ENCODE measurements at places on chromosomes 2 and 18. TPM values are rescaled to one million over a fixed set of nuclear protein-coding genes. Genes with fewer than 3 reads are reported as not detected.
A peak's percentile ranks its signal among the peaks of the same experiment; 100 is the strongest.

- H3K27me3 ChIP-seq: no peaks in the 10 kb centered on the region
- no peak overlapping the region for H3K27ac ChIP-seq
- H3K4me1 ChIP-seq: peaks cover 6% of the 10 kb centered on the region
- H3K36me3 ChIP-seq: peaks cover 7% of the 10 kb centered on the region
- H3K4me3 ChIP-seq: no peak overlapping the region
Measured at GRCh38 chr2:32960647-32961403, 14.1 kb downstream of the LTBP1 start.

- no peak overlapping the region for H3K4me3 ChIP-seq
- no peak overlapping the region for H3K27ac ChIP-seq
- DNase-seq: no peak
- H3K4me1 ChIP-seq: peaks cover 4% of the 10 kb centered on the region
Measured at GRCh38 chr2:84886791-84887190, 5.9 kb upstream of the TRABD2A start.

GRCh38 chr2:137870682-137871081, 93.6 kb upstream of the HNMT start:
- no peak overlapping the region for H3K27ac ChIP-seq
- H3K4me3 ChIP-seq: no peak overlapping the region
- DNase-seq: no peak
- no peaks in the 10 kb centered on the region for H3K27me3 ChIP-seq

- no peaks in the 10 kb centered on the region for H3K27me3 ChIP-seq
- no peaks in the 10 kb centered on the region for H3K36me3 ChIP-seq
- DNase-seq: no peak
- H3K4me1 ChIP-seq: no peaks in the 10 kb centered on the region
- no peak overlapping the region for H3K4me3 ChIP-seq
Measured at GRCh38 chr2:34050413-34050812, 451.3 kb upstream of the FAM98A start.

- H3K27ac ChIP-seq: no peak overlapping the region
- peak; percentile 87 for DNase-seq
- no peaks in the 10 kb centered on the region for H3K36me3 ChIP-seq
- peaks cover 5% of the 10 kb centered on the region for H3K4me1 ChIP-seq
- peaks cover 6% of the 10 kb centered on the region for H3K27me3 ChIP-seq
Measured at GRCh38 chr18:11654736-11655605, 34.1 kb upstream of the GNAL start.

GRCh38 chr2:143171817-143172216, 42.6 kb downstream of the ARHGAP15 start:
- H3K27ac ChIP-seq: no peak overlapping the region
- no peaks in the 10 kb centered on the region for H3K36me3 ChIP-seq
- DNase-seq: no peak
- no peak overlapping the region for H3K4me3 ChIP-seq

DNA sequence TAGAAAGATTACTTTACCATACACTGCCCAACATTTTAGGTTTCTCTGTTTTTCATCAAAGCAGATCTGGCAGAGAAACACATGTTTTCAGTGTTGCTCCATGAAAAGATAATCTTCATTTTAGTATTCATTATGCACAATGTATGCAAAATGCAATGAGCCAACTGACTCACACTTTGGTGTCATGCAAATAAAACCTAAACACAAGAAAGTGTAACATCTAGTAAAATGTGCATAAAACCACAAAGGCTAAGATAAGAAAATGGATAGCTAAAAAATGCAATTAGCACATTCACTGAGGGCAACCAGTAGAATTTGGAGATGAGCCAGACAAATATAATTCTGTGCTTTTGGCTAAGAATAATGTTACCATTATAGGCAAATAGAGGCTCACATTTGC, 203.5 kb upstream of the UBE2E3 start:
- no peaks in the 10 kb centered on the region for H3K4me1 ChIP-seq
- H3K27ac ChIP-seq: no peak overlapping the region
- no peak for DNase-seq
- H3K27me3 ChIP-seq: no peaks in the 10 kb centered on the region

GRCh38 chr2:172046866-172047565, 38.3 kb upstream of the DLX1 start:
- H3K4me1 ChIP-seq: no peaks in the 10 kb centered on the region
- H3K27me3 ChIP-seq: no peaks in the 10 kb centered on the region
- H3K27ac ChIP-seq: no peak overlapping the region
- DNase-seq: no peak
- H3K4me3 ChIP-seq: no peak overlapping the region

DNA sequence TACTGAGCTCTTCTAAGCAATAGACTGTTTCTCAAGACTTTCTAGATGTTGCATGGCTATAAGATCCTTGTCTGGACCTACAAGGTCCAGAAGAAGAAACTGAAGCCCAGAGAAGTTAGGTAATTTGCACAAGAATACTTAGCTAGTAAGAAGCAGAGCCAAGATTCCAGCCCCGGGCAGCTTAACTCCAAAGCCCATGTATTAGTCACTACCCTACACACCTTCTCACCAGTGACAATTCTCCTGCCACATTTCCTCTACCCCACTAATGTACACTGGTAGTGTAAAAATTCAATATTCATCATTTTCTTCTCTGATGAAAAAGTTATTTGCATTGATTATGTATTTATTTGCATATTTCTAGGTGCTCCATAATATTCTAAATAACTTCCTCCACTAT, 95.5 kb upstream of the CREB1 start:
- no peaks in the 10 kb centered on the region for H3K36me3 ChIP-seq
- no peaks in the 10 kb centered on the region for H3K27me3 ChIP-seq
- H3K4me3 ChIP-seq: no peak overlapping the region
- DNase-seq: no peak

DNA sequence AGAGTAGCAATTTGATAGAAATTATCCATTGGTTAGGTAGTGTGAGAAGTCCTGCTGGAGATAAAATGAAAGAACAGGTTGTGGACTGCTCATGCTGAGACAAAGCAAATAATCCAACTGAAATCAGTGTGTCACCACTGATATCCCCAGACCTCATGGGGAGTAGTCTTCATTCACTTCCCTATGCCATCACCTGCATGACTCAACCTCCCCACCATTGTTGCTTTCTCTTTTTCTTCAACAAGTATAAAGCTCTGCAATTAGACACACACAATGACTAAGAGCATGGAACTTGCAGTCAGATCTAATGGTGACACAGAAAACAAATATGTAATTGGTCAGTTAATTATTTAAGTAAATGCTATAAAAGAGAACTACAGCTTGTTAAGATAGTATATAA, 475.3 kb downstream of the RIT2 start:
- no peak overlapping the region for H3K27ac ChIP-seq
- no peak overlapping the region for H3K4me3 ChIP-seq
- no peak for DNase-seq
- no peaks in the 10 kb centered on the region for H3K36me3 ChIP-seq
- no peaks in the 10 kb centered on the region for H3K27me3 ChIP-seq

DNA sequence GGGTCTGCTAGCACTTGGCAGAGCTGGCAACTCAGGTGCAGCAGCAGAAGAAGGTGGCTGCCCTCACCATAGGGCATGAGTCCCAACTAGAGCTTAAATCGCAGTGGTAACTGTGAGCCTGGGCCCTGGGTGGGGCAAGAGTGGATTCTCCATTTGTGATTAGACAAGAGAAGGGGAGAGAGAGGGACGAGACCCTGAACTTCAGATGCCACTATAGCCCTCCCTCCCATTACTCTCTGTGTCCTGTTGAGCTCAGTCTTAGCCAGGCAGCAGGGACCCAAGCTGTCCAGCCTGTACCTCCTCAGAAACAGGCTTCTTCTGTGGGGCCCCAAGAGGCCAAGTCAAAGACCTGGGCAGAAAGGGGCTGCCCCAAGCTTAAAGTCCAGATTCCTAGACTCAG, 69.7 kb upstream of the B3GNT7 start:
- H3K4me3 ChIP-seq: no peak overlapping the region
- H3K27me3 ChIP-seq: no peaks in the 10 kb centered on the region
- H3K27ac ChIP-seq: no peak overlapping the region
- DNase-seq: no peak
- no peaks in the 10 kb centered on the region for H3K36me3 ChIP-seq

GRCh38 chr2:237055386-237056100, 30.1 kb upstream of the COPS8 start:
- H3K27me3 ChIP-seq: peaks cover 2% of the 10 kb centered on the region
- no peaks in the 10 kb centered on the region for H3K36me3 ChIP-seq
- H3K4me1 ChIP-seq: peaks cover under 1% of the 10 kb centered on the region
- no peak overlapping the region for H3K27ac ChIP-seq
- no peak for DNase-seq

DNA sequence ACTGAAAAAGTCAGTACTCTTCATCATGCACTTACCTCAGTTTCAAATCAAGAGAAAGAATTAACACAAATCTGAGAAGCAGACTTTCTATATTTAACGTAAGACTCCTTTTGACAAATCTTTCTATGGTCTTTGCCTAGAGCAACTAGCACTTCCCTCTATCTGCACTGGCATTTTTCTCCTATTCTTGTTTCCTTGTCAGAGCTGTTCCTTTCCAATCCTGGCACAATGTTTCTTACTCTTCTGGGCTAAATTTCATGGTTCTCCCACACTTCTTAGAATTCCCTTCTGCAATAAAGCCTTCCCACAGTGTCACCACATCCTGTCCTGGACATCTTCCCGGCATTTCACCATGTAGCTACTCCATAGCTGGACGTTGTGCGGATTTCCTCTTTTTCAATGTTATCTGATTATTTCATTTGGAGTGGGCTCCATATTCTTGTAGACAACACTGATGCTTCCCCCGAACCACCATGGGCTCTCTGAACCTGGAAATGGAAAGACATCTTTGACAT, 144.7 kb upstream of the CTNNA2 start:
- no peak overlapping the region for H3K4me3 ChIP-seq
- peaks cover 4% of the 10 kb centered on the region for H3K36me3 ChIP-seq
- no peak for DNase-seq
- H3K4me1 ChIP-seq: peaks cover 14% of the 10 kb centered on the region
- H3K27me3 ChIP-seq: peaks cover 8% of the 10 kb centered on the region

- no peak overlapping the region for H3K4me3 ChIP-seq
- H3K36me3 ChIP-seq: peaks cover 3% of the 10 kb centered on the region
- peaks cover 3% of the 10 kb centered on the region for H3K27me3 ChIP-seq
- peaks cover 2% of the 10 kb centered on the region for H3K4me1 ChIP-seq
Measured at GRCh38 chr2:216464104-216464720, 34.4 kb upstream of the RPL37A start.

GRCh38 chr18:9827793-9828505, 57.8 kb upstream of the TXNDC2 start:
- peaks cover 7% of the 10 kb centered on the region for H3K36me3 ChIP-seq
- no peaks in the 10 kb centered on the region for H3K27me3 ChIP-seq
- peaks cover 7% of the 10 kb centered on the region for H3K4me1 ChIP-seq
- no peak for DNase-seq
- no peak overlapping the region for H3K4me3 ChIP-seq

GRCh38 chr2:157559890-157560289, 68.8 kb downstream of the ACVR1C start:
- H3K27me3 ChIP-seq: no peaks in the 10 kb centered on the region
- no peak overlapping the region for H3K4me3 ChIP-seq
- H3K27ac ChIP-seq: peak overlapping the region; percentile 11
- peaks cover 6% of the 10 kb centered on the region for H3K36me3 ChIP-seq

GRCh38 chr18:49738721-49739120, 74.6 kb downstream of the ACAA2 start:
- H3K27ac ChIP-seq: no peak overlapping the region
- peaks cover 6% of the 10 kb centered on the region for H3K4me1 ChIP-seq
- H3K36me3 ChIP-seq: peaks cover 6% of the 10 kb centered on the region
- H3K27me3 ChIP-seq: no peaks in the 10 kb centered on the region
- DNase-seq: no peak
- no peak overlapping the region for H3K4me3 ChIP-seq

- no peak overlapping the region for H3K4me3 ChIP-seq
- no peaks in the 10 kb centered on the region for H3K4me1 ChIP-seq
- no peak for DNase-seq
- peaks cover 4% of the 10 kb centered on the region for H3K36me3 ChIP-seq
- H3K27ac ChIP-seq: no peak overlapping the region
Measured at GRCh38 chr2:33488178-33488690, 11.8 kb downstream of the RASGRP3 start.

GRCh38 chr2:73112026-73112912, 479 bp downstream of the RAB11FIP5 start:
- peak overlapping the region; percentile 81 for H3K27ac ChIP-seq
- DNase-seq: peak; percentile 63
- H3K36me3 ChIP-seq: no peaks in the 10 kb centered on the region
- H3K4me3 ChIP-seq: peak overlapping the region; percentile 91
- H3K4me1 ChIP-seq: peaks cover 18% of the 10 kb centered on the region
- peaks cover 4% of the 10 kb centered on the region for H3K27me3 ChIP-seq

DNA sequence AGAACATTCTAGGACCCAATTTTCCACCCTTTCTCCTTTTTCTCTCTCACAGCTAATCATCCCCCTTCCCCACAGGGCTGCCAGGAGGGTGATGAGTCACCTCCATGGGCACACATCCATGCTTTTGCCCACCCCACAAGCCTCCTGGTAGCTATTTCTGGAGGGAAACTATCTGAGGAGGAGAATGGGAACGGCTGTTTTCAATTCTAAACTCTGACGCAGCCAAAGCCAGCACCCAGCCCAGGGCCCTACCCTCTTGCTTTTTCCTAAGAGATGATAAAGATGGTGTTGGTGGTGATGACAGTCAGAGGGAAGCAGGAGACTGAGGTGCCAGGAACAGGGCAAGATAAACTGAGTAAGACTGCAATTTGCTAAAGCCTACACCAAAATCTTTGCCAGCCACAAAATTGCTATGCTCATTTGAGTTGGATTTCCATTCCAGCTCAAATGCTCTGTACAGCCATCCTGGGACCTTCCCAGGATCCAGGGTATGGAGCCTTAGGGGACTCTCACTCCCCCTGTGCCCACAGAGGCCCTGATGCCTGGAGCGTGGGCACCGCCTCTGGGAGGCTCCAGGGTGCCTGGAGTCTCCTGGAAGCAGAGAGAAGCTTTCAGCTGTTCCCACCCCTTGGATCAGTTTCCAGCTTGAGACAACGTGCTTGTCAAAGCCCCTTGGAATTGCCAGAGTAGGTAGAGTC, 62.0 kb upstream of the FZD7 start:
- H3K4me3 ChIP-seq: no peak overlapping the region
- no peak for DNase-seq
- H3K4me1 ChIP-seq: peaks cover 30% of the 10 kb centered on the region
- no peak overlapping the region for H3K27ac ChIP-seq

DNA sequence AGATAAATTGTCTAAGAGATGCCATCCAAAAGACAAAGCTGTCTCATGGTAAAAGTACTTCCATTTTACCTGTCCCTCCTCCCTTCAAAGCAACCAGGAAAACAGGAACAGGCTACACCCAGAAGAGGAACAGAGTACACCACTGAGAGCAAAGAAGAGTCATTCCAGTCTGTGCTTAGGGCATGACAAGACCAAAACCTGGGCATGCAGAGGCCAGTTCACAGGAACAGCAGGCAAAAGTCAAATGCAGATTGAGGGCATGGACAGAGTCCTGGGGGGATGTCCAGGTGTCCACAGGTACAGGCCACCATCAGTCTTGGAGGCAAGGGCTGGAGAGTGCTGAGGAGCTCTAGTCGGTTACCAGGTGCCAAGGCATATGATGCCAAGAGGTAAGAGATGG, 23.7 kb downstream of the PLEK start:
- H3K4me1 ChIP-seq: peaks cover 18% of the 10 kb centered on the region
- DNase-seq: no peak
- no peak overlapping the region for H3K27ac ChIP-seq
- H3K27me3 ChIP-seq: peaks cover 8% of the 10 kb centered on the region
- no peak overlapping the region for H3K4me3 ChIP-seq

The CDKL4 gene
- total RNA-seq: not detected

The GDF7 gene
- not detected for total RNA-seq

The ARHGEF33 gene
- 1.1 TPM for total RNA-seq

The SLC66A2 gene
- 56.6 TPM for total RNA-seq

The SPC25 gene
- total RNA-seq: 7.1 TPM

Measured in glutamatergic neuron (in vitro differentiated cells).